ENCODE measurements at places on chromosomes 7 and 10.

DNA sequence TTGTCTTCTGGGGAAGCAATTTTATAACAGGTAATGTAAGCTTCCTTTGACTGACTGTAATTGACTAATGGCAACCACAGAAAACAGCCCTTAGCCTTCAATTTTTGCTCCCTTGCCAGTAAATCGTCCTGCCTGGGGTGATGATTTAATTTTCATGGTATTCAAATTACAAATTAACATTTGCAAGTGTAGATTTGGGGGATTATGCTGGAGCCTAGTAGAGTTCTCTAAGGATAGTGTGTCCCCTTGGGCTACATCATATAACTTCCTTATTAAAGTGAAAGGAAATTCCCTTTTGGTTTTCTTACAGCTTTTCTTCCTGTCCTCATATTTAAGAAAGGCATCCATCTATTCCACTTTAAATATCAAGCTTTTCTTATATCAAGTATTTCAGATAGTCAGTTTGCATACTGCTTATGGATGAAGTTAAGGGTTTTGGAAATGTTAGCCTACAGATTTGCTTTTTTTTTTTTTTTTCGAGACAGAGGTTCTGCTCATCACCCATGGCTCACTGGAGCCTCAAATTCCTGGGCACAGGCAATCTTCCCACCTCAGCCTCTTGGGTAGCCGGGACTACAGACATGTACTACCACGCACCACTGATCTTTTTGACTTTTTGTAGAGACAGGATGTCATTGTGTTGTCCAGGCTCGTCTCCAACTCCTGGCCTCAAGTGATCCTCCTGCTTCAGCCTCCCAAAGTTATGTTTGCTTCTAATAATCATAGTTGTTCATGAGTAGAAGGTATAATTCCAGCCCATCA is 35.9 kb upstream of the HDAC9 start:
- no peak for DNase-seq

DNA sequence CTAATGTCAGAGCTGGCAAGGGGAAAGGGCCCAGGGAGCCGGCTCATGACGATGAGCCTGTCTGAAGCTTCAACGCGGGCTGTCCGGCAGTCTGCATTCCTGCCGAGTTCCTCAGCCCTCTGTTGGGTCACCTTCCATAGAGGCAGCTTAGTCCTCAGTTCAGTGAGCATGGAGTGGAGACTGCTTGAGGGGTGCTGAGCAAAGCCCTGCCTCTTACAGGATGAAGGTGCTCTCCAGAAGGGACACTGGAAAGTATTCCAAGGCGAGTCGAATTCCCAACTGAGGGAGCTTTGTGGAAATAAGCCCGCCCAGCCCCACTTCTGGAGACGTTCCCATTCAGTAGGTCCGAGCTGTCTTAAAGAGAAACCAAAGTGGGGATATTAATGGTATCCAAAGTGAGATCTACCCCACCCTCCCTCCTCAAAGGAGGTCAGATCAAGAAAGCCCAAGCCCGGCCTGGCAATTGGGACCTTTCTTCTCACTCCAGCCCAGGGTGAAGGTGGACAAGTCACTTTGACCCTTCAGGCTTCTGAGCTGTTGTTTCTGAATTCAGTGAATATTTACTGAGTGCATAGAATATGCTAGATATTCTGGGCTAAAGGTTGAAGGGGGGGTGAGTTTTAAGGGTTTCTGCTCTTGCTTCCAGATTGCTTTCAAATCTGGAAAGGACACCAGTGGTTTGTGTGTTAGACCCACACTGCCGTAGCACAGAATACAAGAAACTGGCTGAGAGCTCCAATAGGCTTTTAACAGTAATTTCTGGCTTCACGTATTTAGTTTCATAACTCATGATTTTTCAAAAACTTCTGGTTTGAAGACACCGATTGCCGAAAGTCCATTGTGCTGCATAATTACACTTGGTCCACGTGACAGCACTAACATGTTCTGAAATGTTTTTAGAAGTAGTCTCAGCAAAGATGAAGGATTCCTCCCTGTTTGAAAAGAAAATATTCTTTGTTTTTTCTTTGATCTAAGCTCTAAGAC is 3.5 kb downstream of the EGFR start:
- DNase-seq = no peak

DNA sequence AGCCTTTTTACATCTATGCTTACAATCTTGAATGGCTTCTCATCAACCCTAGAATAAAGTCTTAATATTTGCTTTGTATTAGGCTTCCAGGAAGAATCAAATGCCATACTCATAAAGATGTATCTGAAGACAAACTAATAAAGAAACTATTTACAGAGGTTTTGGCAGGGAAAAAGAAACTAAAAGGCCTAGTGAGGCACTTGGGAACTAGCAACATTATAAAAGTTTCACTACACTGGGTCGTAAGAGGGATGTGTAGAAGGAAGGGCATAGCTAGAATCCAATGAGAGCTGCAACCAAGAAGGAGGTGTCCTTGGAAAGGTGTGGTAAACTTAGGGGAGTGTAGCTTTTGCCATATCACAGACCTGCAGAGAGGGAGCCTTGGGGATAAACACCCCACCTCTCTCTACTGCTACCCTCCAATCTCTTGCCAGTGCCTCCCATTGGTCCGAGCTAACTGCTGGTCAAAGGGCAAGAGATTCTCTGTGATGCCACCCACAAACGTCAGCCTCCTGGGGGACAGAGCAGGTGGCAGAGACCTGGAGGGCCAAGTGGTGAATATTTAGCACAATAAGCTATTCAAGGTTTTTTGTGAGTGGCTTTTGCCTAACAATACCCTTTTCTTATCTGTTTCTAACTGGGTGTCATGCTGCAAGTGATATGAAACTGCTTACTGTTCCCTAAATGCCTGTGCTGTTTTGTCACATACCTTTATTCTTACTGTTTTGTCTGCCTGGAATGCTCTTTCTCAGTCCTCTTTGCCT is 60.7 kb downstream of the CPED1 start:
- no peak for DNase-seq

DNA sequence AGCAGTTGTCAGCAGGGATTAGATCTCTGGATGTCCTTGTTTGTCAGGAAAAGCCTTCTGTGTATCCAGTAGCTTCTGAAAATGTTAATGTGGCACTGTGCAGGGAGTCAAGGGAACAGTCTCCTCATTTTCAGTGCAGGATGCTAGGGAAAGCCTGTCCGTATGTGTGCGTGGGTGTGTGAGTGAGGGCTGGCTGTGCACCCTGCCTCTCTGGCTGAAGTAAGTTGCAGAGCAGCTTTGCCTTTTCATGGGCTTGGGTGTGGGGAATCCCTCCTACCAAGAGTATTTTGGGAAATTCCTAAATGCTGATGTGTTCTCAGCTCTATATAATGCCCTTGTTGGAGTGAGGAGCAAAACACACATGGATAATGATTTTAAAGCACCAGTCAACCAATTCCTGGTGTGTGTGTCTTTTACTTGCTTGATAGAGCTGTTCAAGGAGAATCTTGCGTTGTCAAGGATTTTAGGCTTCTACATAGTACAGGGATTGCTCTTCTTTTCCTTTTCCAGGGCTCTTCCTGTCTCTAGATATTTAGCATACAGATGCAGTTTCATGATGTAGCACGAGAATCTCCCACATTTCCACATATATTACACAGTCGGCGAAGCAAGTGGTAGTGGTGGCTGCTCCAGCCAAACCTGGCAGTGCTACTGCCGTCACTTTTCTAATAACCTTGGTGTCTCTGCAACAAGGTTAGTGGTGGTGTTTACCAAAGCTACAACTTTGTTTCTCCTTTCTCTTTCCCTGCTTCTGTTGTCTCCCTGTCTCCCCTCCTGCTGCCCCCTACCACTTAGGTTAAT is 92.8 kb downstream of the MCU start:
- no peak for DNase-seq

DNA sequence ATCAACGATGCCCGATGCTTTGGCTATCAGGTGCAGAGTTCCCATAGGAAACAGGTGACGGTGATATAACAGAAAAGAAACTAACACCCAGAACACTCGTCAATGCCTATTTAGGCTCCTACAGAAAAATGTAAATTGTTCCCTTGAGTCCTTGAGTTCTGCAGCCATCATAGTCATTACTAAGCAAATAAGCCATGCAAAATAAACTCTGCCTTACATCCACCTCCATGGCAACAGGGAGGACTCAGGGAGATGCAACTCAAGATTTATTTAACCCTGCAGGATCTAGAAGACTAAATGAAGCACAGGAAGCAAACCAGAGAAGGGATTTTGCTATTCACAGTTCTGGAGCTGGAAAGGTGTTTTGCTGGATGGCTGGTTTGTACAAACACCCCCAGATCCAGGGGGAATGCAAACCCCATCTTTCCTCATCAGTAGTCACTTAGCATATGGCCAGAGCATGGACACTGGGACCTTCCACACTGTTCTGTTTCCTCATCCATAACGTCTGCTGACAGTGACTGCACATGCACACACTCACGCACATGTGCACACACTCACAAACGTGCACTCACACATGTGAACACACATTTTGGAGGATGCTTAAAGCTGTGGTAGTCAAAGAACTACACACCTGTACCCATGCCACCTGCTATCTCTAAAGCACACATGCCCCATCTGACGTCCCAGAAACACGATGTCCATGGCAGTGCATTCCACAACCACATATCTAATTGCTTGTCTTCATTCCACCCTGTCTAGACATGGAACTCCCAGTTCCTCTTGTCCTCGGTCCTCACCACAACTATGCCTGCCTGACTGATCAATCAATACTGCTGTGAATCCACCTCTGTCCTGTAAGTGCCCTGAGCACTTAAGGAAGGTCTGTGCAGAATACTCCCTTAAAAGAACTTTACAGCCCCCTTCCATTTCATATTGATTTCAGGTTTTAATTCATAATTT is 178.2 kb downstream of the COBL start:
- DNase-seq = no peak

- no peak for DNase-seq
Measured at GRCh38 chr10:15035385-15036301, 8.1 kb upstream of the OLAH start.

- no peak for DNase-seq
Measured at GRCh38 chr10:44922796-44923545, 11.8 kb downstream of the TMEM72 start.

DNA sequence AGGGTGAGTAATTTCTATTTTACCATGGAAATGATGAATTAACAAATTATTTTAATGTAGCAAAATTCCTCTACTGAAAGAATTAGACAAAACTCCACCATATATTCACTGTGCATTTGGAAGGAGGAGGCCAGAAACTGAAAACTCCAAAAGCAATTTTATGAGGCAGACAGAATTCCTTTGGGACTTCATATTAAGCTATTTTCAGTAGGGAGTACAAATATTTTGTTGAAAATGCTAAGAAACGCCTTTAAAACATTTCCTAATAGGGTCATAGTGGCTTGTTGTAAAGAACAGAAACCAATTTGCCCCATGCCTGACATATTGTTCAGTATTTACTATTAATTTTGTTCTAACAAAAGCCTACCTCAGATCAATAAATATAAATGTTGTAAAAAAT is 117.8 kb downstream of the TES start:
- DNase-seq = no peak

DNA sequence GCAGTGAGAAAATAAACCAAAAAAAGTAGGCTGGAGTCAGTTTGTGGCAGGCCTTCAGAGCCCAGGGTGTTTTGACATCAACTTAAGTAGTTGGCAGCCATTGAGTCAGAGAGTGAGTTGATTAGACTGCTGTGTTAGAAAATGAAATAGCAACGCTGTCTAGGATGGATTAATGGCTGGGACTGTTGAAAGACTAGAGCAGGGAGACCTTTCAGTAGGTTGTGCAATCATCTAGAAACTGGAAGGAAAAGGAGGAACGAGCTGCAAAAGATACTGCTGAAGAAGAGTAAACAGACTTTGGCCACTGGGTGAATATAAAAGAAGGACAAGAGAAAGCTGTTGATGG is 28.6 kb upstream of the TRIL start:
- DNase-seq = no peak

DNA sequence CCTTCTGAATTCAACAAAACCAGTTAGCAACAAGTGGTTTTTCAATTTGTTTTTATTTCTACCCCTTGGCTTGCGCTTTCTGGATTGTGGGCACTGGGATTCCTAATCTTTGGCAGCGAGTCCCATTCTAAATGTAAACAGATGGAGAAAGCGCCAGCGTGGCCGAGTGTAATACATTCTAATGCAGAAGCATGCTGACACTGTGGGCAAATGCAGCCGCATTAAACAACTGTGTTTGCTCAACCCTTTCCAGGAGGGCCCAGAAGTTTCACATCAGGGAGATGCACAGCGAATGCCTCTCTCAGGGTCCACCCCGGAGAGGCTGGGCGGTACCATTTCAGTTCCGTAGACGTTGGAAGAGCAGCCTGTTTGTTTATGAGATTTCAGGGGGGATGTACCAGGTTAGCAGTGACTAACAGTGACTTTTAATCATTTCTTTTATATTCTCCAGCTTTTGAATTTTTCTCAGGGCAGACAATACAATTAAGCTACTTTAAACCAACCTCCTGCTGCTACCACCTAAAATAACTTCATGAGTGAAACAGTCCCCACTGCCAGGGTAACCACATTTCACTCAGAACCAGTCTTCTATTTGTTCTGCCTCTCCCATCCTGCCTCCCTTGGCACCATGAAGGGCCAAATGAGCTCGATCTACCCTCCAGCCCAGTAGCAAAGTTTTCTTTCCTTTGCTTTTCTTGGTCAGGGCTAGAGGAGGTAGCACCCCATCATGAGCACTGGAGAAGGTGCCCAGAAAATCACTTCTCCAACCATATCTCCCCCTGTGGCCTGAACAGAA is 164.2 kb upstream of the ITGB1 start:
- no peak for DNase-seq

GRCh38 chr10:114758331-114758730 is 63.2 kb upstream of the FHIP2A start:
- DNase-seq = no peak

- DNase-seq = no peak
Measured at GRCh38 chr10:73742454-73742734, 1.8 kb upstream of the SEC24C start.

DNA sequence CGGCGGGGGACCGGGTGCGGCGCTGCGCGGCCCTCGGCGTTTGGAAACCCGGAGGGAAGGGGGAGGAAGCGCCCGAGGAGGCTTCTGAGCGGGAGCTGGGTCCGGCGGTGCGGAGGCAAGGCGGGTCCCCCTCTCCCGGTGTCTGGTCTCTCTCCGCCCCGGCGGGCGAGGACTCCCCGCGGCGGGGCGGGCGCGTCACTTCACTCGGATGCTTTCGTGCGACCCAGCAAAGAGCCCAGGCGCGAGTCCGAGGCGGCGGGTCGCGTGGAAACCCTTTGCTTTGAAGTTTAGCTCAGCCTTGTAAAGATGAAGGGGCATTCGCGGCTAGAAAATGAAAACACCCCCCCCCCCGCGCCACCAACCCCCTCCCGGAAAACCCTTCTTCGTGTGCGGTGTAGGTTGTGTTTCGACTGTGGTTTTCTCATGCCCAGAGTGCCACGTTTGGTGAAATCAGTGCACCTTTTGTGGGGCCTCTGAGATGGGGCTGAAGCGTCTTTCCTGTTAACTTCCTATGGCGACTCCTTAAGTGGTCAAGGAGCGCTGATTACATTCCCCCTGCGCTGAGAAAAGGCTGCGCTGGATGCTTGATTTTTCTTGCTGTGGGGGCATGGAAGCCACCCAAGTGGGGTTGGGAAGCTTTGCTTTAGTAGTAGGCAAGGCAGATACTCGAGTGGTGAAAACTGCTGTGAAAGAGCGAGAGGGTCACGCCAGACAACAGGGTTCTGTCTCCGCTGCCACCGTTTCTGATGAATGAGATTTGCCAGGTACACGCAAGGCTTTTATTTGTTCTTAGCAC is 876 bp downstream of the GNAI1 start:
- DNase-seq = no peak
